Epithelial cell of proximal tubule (primary cell): ENCODE measurements at places on chromosomes 6 and 20. TPM values are rescaled to one million over a fixed set of nuclear protein-coding genes. Genes with fewer than 3 reads are reported as not detected.

The HLA-DQA1 gene
- total RNA-seq = not detected in 2 replicates

The CFAP61 gene
- not detected in 2 replicates for total RNA-seq

The RIPK1 gene
- 12.9 and 15.4 TPM in 2 replicates for total RNA-seq

DNA sequence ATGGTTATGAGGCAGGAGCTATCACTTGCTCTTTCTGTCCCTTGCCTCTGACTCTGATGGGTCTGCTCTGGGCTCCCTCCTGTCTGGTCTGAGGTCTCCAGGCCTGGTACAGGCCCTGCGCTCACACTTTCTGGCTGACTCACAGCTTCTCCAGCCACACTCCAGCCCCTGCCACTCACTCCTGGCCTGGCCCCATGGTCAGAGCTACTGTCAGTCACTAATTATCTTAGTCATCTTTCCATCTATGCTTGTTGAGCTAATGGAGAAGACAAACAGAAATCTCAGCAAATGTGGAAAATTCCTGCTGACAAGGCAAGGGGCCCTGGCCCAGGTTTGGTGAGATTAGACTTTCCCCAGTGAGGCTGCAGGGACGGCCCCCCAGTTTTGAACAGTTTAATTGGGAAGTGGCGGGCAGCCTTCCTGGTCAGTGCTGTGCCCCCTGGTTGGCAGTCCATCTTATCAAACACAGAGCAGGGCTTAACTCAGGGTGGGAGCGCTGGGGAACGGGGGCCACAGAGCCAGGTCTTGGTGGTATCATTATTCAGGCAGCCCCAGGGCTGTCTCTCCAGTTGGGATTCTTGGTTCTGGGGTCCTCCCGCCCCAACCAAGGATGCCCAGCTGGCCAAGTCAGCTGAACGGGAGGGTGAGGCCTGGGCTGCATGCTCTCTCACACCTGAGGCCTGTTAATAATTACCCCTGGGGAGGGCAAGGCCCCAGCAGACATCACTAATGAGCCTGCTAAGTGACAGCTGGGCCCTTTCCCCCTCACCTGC, 63.4 kb downstream of the VEGFA start:
- no peak for DNase-seq

DNA sequence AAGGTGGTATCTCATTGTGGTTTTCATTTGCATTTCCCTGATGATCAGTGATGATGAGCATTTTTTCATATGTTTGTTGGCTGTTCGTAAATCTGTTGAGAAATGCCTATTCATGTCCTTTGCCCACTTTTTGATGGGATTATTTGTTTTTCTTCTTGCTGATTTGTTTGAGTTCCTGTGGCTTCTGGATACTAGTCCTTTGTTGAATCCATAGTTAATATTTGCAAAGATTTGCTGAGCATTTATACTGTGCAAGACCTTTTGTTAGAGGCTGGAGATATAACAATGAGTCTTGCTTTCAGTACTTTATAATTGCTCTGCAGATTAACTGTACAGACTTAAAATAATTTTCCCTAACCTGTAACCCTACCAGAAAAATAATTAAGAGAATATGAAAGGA, 35.6 kb downstream of the PDE7B start:
- no peak for DNase-seq

DNA sequence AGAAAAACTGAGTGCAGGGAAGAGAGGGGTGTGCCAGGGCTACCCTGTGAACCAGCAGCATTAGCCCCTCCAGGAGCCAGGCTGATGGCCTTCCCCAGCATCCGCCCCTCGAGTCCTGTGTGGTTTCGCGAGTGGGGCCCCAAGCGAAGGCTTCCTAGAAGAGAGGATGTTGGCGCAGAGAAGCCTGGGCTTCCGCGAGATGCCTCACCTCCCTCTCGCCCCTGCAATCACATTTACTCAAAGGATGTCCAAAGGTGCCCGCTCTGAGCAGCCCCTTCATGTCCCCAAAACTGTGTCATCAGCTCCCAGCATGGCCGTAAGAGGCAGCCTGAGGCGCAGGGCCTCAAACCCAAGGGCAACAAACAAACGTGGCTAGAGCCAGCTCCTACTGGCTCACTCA, 111.7 kb downstream of the PREX1 start:
- DNase-seq = no peak

DNA sequence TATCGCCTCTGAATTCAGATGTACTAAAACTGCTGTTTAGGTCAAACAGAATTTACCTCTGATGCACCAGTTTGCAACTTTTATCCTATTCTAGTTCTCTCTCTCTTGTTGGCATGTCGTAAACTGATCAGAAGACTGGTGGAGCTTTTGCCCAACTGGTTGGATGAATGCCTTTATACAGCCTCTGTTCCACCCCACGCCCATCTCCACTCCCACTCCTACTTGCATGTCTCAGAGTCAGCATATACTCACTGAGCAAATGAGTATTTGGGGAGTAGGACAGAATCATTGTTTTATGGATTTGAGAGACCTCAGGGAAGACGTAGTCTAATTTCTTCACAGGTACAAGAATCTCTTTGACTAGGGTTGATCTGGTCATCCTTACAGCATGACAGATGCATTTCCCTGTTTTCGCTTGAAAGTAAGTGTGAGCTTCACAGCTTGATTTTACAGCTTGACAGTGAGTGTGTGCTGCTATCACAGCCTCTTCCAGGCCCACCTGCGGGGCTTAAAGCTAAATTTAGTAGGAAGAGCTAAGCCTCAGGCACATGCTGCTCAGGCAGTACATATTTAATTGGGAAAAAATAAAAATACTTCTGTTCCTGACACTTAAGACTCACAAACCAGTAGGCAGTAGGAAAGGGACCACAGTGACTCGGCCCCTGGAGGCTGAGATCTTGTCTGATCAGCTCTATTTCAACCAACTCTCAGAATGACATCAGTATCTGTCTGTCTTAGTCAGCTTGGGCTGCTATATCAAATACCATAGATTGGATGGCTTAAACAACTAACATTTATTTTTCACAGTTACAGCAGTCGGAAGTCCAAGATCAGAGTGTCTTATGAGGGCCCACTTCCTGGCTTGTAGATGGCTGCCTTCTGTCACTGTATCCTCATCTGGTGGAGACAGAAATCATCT, 30.4 kb downstream of the TRMT6 start:
- no peak for DNase-seq

DNA sequence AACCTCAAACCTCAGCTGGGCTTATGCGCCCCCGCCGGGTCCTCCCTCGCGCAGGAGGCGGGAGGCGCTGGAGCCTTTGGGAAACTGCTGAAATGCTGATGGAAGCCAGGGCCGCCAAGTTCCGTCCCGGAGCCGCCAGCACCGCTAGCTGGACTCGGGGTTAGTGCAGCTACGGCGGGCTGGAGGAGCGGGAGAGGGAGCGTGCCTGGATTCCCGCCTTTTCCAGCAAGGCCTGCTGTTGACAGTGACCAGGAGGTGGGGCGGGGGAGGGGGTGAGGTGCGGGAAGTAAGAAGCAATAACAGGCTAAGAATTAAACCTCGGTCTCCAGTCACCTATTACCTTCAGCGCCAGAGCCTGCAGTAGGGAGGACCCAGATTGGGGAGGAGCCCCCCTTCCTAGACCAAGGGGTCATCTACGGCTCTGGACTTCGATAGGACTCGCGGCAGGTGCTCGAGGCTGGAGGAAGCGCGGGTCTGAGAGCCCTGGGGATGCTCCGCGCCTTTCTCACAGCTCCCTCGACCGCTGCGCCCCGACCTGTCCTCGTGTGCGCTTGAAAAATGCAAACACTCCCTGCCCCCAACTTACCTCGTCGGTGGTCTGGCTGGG, 20.5 kb downstream of the COL9A1 start:
- DNase-seq = no peak

GRCh38 chr20:63702751-63703470, 4.9 kb downstream of the ARFRP1 start:
- no peak for DNase-seq

- DNase-seq = no peak
These were observed 66.6 kb downstream of the ECT2L start for GRCh38 chr6:138862456-138862855.

GRCh38 chr6:147164761-147165160, 39.5 kb upstream of the STXBP5 start:
- no peak for DNase-seq

- no peak for DNase-seq
These were observed 30.0 kb upstream of the RALY start for GRCh38 chr20:33963751-33964150.

DNA sequence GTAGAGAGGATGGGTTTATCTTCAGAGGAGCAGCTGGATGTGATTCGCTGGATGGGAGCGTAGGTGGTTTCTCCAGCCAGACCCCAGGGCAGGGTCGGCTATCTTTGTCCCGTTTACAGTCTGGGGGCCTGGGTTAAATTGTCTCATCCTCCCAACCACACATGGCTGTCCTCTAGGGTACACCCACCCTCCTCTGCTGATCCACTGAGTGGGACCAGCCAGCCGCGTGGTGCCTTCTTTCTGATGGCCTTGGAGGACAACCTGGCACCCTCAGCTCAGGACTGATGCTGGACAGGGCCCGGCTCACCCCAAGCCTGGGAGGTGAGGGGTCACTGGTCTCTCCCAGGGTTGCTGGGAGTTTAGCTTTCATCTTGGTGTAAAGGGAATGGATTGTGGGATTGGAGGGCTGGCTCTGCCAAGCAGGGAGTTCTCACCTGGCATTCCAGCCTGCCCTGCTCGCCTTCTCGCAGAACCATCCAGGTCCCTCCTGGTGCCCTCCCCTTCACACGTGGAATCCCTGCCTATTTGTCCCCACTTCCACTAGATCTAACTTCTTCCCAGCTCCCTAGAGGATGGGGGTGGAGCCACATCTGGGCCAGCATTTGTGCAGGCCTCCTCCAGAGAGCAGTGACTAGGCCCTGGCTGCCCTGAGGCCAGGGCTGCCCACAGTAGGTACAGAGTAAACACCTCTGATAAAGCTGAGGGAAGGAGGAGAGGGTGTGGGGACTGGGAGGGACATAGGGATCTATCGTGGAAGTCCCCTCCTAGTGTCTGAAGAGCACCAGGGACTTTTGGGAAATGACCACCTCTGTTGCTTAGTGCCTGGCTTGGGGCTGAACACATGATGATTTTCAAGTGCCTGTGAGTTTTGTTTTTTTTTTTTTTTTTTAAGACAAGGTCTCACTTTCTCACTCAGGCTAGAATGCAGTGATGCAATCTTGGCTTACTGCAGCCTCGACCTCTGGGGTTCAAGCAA, 1.6 kb downstream of the ITPR3 start:
- DNase-seq = no peak
